ENCODE measurements at places on chromosomes 4 and X. TPM values are rescaled to one million over a fixed set of nuclear protein-coding genes. Genes with fewer than 3 reads are reported as not detected.
A peak's percentile ranks its signal among the peaks of the same experiment; 100 is the strongest.

Gene PABPC1L2B
- not detected for total RNA-seq

Gene PCDH19
- 0.17 TPM for total RNA-seq

DNA sequence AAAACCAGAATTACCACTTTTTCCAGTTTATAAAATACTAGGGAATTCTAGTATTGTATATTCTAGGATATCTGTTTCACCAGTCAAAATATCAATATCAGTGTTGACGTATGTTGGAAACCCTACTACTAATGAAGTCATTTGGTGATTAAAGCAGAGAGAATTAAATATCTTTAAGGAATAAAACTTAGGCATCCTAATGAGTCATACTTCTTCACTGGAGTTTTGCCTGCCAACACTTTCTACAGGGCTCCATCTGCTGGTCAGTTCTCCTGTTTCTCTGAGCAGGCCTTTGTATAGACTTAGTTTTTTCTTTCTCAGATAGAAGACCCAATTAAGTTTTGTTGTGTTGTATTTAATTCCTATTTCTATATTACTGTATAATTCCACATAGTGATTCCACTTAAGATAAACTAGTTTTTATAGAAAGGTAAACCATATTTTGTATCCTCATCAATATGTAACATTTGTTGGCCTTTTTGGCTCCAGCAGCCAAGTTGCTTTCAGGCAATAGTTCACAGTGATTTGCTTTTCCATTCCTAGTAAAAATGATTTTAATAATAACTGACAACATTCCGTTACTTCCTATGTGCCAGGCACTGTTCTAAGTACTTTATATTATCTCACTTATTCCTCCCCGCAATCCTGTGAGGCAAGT lies 3.5 kb downstream of the AP1AR start:
- peak; percentile 86 for DNase-seq

GRCh38 chr4:78666830-78667258 lies 109.3 kb upstream of the BMP2K start:
- DNase-seq: peak; percentile 56

Gene CHRDL1
- 39.8 TPM for total RNA-seq

Gene CT47B1
- total RNA-seq: not detected

DNA sequence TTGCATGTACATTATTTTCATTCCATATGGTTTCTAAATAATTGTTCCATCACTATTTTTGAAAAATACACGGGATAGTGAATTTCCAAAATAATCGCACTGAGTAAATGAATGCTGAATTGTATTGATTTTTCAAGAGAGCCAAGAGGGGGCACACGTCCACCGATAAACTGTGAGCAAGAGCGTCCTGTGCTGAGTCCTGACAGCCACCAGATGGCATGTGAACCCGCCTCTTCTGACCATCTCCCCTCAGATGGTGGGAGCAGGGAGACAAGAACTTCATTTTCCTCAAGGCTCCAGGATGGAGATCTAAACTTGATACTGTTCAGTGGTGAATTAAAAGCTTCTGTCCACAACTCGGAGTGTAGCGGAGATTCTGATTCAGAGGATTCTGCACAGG lies 30.6 kb upstream of the IL9R start:
- no peak for DNase-seq

Gene UGT8
- 17.2 TPM for total RNA-seq

Gene SPANXA2
- total RNA-seq: not detected

- peak; percentile 68 for DNase-seq
Observed at GRCh38 chrX:139559383-139560042, 29.0 kb downstream of the F9 start.

- no peak for DNase-seq
Observed at GRCh38 chrX:154990496-154990895, 32.0 kb downstream of the F8 start.
